ENCODE measurements at places on chromosomes 6 and 20.
A peak's percentile ranks its signal among the peaks of the same experiment; 100 is the strongest.

- DNase-seq: peak; percentile 60
Measured at GRCh38 chr6:32047084-32047478, 8.9 kb downstream of the CYP21A2 start.

DNA sequence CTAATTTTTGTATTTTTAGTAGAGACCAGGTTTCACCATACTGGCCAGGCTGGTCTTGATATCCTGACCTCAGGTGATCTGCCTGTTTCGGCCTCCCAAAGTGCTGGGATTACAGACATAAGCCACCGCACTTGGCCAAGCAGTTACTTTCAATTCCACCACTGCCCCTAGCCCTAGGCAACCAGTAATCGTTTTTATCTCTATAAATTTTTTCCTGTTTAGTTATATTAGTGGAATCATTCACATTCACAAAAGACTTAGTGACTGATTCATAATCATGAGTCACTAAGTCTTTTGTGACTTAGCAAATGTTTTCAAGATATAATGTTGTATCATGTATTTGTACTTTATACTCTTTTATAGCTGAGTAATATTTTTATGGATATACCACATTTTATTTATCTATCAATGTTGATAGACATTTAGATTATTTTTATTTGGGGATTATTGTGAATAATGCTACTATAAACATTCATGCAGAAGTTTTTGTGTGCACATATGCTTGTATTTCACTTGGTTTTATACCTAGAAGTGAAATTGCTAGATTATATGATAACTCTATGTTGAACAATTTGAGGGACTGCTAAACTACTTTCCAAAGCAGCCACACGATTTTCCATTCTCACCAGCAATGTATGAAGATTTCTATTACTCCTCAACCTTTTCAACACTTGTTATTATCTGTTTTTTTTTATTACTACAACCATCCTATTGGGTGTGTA, 421.4 kb upstream of the ID4 start:
- no peak for DNase-seq

- no peak for DNase-seq
Measured at GRCh38 chr6:22036699-22037098, 260.1 kb downstream of the PRL start.

- no peak for DNase-seq
Measured at GRCh38 chr20:52342913-52343312, 151.3 kb upstream of the ZFP64 start.

GRCh38 chr6:1659816-1660215, 50.1 kb downstream of the FOXC1 start:
- no peak for DNase-seq

DNA sequence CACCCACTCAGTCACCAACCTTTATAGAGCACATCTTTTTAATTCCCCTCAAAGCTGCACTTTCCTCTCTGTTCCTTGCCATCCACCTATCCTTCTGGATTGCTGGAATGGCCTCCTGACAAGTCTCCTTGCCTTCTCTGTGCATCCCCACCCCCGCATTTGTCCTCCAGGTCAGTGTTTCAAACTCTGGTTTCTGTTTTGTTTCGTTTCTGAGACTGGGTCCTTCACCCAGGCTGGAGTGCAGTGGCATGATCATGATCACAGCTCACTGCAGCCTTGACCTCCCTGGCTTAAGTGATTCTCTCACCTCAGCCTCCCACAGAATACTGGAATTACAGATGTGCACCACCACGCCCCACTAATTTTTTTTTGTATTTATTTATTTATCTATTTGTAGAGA, 96.2 kb downstream of the PLCB1 start:
- no peak for DNase-seq

- DNase-seq: no peak
Measured at GRCh38 chr20:57055345-57055744, 211.1 kb downstream of the BMP7 start.

- no peak for DNase-seq
Measured at GRCh38 chr6:107807196-107807811, 16.8 kb downstream of the SCML4 start.

GRCh38 chr6:11236076-11236750, 3.7 kb upstream of the NEDD9 start:
- no peak for DNase-seq

DNA sequence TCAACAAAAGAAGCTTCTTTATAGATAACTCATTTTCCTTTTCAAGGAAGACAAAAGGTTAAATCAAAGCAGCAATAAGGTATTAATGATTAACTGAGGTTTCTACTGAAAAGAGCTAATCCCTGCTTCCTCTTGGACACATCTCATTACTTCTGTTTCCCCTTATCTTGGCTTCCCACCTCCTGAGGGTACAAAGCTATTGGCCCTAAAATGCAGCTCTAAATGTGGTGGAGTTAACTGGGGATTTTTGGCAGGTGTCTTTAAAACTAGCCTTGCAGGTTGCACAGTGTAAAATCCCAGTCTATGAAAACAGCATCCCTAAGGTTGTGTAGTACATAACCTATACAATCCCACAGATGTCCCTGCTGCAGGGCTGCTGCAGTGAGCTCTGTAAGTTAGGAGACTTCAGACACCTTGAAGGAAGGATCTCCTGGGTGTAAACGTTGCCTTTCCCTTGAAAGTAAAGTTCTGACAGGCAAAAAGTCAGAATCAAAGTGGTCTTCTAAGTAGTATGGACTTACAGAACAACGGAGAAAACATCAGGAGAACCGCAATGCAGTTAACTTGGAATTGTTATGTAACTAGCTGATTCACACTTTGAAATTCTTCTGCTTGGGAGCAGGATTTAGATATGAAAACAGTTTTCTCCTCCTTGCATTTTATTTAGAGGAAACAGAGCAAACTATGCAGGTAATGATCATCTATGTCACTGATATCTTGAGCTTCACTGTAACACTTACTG, 71.7 kb upstream of the TRAF3IP2 start:
- no peak for DNase-seq

DNA sequence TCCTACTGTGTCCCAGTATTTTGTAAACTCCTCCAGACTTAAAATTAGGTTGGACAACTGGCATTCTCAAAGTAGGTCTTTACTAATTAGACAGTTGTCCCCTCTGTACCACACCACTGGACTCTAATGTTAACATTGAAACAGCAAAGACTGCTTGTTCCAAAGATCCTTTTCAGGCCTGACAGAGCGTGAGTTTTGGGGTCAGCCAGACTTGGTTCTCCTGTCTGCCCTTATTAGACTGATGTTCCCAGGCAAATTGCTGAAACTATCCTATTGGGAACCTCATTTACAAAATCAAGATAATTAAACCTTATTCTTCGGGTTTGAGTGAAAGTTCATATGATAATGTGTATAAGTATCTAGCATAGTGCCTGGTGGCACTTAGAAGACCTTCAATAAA, 3.7 kb upstream of the BICRAL start:
- DNase-seq: no peak

DNA sequence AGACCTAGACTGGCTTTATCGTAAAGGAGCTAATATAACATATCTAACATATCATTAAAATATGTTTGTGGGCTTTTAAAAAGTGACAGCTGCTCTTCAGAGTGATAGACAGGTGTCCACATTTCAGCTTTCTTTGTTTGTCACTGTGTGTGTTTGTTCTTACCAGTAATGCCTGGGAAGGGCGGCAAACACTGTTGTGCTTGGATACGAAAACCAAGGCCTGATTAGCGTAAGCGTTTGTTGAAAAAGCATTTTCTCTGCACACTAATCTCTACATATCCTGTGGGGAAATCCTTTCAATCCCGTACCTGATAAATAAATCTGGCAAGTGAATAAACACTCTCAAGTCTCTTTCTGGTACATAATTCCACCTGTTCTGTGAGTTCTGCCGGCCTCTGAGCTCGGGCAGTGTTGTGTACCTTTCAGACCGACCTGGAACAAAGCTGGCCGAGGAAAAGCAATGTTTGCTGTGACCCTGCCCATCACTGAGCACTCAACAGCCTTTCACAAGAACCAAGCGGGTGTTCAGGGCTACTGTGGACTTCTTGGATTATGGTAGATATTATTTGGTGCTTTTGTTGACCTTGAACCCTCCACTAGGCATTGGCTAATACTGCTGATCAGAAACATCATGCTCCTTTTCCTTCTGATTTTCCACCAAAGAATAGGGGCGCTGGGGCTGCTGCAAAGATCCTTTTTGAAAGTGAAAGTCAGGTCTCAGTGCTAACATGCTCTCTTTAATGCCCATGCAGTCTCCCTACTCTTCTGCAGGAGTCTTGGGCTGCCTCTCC, 100.4 kb downstream of the CD83 start:
- DNase-seq: no peak

DNA sequence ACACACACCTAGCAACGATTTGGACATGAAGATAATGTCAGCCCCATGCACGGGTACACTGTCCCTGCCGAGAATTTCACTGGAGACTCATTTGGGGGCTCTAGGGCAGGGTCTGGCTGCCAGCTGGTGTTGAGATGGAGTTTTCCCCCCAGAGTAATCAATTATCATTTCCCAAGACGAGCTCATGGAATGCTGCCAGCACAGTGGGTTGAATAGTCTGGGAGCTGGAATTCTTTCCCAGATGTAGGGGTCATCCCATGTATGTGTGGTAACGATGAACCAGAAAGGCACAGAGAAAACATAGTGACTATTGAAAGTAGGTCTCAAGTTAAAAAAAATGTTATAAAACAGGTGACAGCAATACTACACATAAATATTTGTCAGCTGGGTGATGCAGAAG, 579.9 kb downstream of the MAFB start:
- DNase-seq: no peak

- DNase-seq: no peak
Measured at GRCh38 chr6:135299256-135299655, 118.1 kb downstream of the MYB start.

DNA sequence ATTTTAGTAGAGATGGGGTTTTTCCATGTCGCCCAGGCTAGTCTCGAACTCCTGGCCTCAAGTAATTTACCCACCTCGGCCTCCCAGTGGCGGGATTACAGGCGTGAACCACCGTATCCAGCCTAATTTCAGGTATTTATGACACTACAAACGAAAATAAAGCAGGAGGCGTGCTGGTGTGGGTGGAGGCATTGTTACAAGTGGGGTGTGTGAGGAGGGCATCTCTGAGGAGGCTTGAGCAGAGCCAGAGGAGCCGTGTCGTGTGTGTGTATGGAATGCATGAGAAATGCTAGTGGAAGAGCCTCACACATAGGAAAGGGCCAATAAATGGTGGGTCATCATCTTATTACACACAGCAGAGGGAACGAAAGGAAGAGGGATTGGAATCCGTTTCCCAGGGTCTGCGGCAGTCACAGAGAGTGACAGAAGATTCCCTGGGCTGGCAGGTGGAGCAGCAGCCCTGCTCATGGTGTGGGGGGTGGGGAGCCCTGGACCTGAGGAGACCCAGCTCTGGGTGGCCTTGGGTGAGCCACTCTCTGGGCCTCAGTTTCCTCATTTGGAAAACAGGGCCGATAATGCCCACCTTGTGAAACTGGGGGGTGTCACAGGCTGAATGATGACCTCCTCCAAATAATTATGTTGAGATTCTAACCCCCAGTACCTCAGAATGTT, 17.2 kb upstream of the PEDS1 start:
- no peak for DNase-seq

- no peak for DNase-seq
Measured at GRCh38 chr20:32462900-32463641, 104.9 kb downstream of the ASXL1 start.

GRCh38 chr20:31843288-31843687, 2.1 kb downstream of the FOXS1 start:
- DNase-seq: no peak

- DNase-seq: peak; percentile 10
Measured at GRCh38 chr20:12207875-12208274, 290.2 kb downstream of the BTBD3 start.

DNA sequence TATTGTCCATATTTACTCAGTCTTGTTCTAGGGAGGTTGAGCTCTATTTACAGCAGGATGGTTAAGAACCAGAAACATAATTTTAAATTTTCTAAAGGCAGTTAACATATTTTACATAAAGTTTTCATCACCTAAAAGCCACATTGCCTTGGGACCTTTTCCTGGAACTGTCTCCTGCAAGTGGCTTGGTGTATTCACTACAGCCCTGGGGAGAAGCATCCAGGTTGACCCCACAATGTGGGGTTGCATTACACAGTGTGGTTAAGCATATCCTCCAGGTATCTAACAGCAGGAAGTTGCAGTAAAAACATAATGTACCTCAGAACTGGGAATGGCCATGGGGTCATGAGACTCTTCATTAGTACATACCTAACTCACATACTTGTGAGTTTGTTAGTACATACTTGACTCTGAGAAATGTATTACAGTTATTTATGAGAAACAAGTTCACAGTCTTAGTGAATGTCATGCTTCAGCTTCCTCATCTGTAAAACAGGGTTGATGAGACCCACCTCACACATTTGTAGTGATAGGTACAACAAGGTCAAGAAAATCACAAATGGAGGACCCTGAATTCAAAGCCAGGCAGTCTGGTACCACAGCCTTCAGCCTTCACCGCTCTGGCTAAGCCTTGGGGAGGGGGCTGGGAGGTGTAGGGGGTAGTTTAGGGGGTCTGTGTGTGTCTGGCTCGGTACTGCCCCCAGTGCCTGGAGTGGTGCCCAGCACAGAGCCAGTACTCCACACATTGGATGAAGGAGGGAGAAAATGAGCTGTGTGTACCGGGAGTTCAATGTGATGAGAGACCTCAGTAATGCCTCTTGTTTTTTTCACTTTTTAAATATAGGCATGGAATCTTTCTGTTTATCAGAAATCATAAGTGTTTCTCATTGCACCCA, 52.9 kb downstream of the KAT14 start:
- DNase-seq: no peak

- no peak for DNase-seq
Measured at GRCh38 chr6:91653076-91653723, 1066.3 kb upstream of the MAP3K7 start.

GRCh38 chr6:159790956-159791598, 810 bp downstream of the MRPL18 start:
- DNase-seq: no peak

DNA sequence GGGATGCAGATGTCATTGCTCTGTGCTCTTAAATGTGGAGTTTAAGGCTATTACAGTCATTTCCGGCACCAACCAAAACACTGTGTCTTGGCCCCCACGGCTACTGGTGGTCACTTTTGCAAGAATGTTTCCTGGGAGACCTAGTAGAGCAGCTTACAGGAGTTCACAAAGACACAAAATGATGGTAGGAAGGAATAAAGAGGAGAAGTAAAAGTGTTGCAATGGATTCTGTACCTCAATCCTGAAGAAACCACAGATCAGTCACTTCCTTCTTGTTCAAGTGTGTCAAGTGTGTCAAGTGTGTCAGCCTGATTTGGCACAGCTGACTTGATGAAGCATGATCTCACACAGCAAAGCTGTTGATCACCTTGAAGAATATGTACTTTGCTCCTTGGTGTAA, 344.0 kb downstream of the PLCB1 start:
- no peak for DNase-seq

GRCh38 chr20:18279242-18279641, 9.1 kb upstream of the ZNF133 start:
- DNase-seq: no peak

- DNase-seq: no peak
Measured at GRCh38 chr6:3186974-3187382, 29.6 kb upstream of the TUBB2A start.

- no peak for DNase-seq
Measured at GRCh38 chr6:10136636-10137035, 278.2 kb downstream of the TFAP2A start.

- no peak for DNase-seq
Measured at GRCh38 chr6:15897063-15897876, 231.6 kb upstream of the MYLIP start.

- peak; percentile 87 for DNase-seq
Measured at GRCh38 chr6:28474441-28475219, 31.3 kb upstream of the ZSCAN23 start.

GRCh38 chr6:31158863-31159855, 770 bp downstream of the TCF19 start:
- no peak for DNase-seq
